ENCODE measurements at places on chromosomes 2 and 18. TPM values are rescaled to one million over a fixed set of nuclear protein-coding genes. Genes with fewer than 3 reads are reported as not detected.

Gene C1QL2
- not detected for total RNA-seq

Gene RAPGEF4
- total RNA-seq = 16.6 TPM

Gene TPO
- total RNA-seq = 10.0 TPM

Gene GALNT13
- 0.15 TPM for total RNA-seq

Gene PDE1A
- total RNA-seq = 16.9 TPM

Data from left ventricle myocardium superior (tissue), 1 donor.